Endothelial cell of umbilical vein (primary cell): ENCODE measurements at places on chromosomes 13 and 19. TPM values are rescaled to one million over a fixed set of nuclear protein-coding genes. Genes with fewer than 3 reads are reported as not detected.
A peak's percentile ranks its signal among the peaks of the same experiment; 100 is the strongest.

DNA sequence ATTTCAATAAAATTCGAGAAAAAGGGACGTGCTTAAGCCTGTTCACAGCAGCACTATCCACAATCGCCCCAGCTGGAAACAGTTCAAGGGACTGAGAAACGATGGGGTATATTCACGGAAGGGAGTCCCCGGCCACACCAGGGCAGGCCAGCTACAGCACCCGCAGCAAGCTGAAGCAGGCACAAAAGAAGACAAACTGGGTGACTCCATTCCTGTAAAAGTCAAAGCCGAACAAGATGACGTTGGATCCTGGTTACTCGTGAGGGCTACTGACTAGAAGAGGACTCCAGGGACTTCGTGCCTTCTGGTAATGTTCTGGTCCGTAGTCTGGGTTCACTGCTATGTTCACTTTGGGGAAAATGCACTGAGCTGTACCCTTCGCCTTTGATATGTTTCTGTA, 57.6 kb downstream of the COL4A1 start:
- no peaks in the 10 kb centered on the region for H3K36me3 ChIP-seq
- H3K4me1 ChIP-seq = peaks cover 38% of the 10 kb centered on the region
- H3K4me3 ChIP-seq = no peak overlapping the region
- DNase-seq = no peak
- no peak overlapping the region for H3K27ac ChIP-seq

- peaks cover 20% of the 10 kb centered on the region for H3K4me1 ChIP-seq
- no peak overlapping the region for H3K4me3 ChIP-seq
- DNase-seq = no peak
- no peaks in the 10 kb centered on the region for H3K36me3 ChIP-seq
- H3K27ac ChIP-seq = no peak overlapping the region
- H3K27me3 ChIP-seq = no peaks in the 10 kb centered on the region
Observed at GRCh38 chr13:107421951-107422350, 793.4 kb downstream of the LIG4 start.

DNA sequence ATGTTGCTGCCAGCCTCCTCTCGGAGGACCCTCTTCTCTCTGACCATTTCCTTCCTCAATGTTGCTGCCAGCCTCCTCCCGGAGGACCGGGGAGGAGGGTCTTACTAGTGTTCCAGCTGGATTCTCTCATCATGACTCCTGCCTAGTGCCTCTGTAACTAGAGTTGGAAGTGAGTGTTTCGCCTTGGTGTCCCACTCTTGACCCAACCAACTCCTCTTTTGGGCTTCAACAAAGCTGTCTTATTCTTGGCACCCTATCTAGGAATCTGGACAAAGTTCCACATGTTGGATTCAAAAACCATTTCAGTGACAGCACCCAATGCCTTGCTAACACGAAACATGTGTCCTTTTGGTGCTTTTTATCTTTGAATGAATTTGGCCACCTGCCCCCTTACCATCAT, 165.4 kb downstream of the GPC5 start:
- H3K27me3 ChIP-seq = no peaks in the 10 kb centered on the region
- H3K27ac ChIP-seq = no peak overlapping the region
- H3K36me3 ChIP-seq = no peaks in the 10 kb centered on the region
- no peak overlapping the region for H3K4me3 ChIP-seq

DNA sequence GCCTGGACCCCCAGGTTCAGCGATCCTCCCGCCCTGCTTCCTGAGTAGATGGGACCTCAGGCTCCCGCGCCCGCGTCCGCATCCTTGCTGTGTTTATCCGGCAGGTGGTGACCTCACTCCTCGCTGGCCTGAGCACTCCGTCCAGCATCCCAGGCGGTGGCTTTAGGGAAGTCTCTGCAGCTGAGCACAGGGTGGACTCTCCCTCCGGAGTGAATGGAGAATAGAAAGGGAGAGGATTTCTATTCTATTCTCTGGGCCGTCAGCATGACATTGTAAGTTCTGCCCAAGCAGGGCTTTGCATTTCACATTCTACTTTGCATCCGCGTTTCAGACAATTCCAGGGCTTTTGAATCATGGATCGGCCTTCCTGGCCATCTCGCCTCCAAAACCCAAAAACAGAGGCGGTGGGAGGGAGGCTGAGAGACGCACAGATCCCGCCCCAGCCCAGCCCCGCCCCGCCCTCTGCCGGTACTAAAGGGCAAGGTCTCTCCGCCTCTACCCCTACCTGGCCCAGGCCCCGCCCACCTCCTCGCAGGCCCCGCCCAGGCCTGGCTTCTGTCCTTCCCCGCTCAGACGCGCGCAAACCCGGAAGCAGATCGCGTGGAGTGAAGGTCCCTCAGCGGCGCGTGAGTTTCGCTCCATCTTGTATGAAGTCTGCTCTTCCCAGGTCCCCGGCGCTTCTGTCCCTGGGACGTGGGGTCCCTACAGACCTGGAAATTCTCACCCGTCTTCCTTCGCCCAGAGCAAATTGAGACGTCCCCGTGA, at the start of gene ZNF525:
TSS of gene ZNF525 (plus strand) at position 572 of the 765 bp plus-strand sequence. CDS start 6,577 bp downstream, outside the sequence.
- H3K27me3 ChIP-seq = no peaks in the 10 kb centered on the region
- peak within 1 kb of the TSS; percentile 53 for H3K4me3 ChIP-seq
- peak; percentile 67 for DNase-seq
- H3K27ac ChIP-seq = no peak within 1 kb of the TSS
- H3K36me3 ChIP-seq = no peaks in the 10 kb centered on the region

- no peaks in the 10 kb centered on the region for H3K4me1 ChIP-seq
- no peak overlapping the region for H3K4me3 ChIP-seq
- no peaks in the 10 kb centered on the region for H3K27me3 ChIP-seq
- no peak for DNase-seq
- H3K36me3 ChIP-seq = no peaks in the 10 kb centered on the region
Observed at GRCh38 chr13:37479916-37480315, 118.7 kb downstream of the POSTN start.

- H3K36me3 ChIP-seq = no peaks in the 10 kb centered on the region
- H3K4me3 ChIP-seq = no peak overlapping the region
- no peak overlapping the region for H3K27ac ChIP-seq
- no peaks in the 10 kb centered on the region for H3K4me1 ChIP-seq
- H3K27me3 ChIP-seq = peaks cover 37% of the 10 kb centered on the region
- no peak for DNase-seq
Observed at GRCh38 chr19:50315773-50316448, 13.3 kb downstream of the KCNC3 start.

DNA sequence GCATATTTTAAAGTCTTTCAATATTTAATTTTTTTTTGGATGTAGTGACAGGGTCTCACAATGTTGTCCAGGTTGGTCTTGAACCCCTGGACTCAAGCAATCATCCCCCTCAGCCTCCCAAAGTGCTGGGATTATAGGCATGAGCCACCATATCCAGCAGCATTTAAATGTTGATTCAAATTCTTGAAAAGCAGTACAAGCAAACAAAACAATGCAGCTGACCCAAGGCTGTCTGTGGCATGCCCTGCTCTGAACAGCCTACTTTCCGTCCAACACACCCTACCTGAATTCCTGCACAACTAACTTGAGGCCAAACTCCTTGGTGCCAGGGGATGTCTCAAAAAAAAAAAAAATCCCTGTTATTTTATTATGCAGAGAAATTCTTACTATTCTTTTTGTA, 23.0 kb downstream of the NEK5 start:
- H3K27me3 ChIP-seq = peaks cover 2% of the 10 kb centered on the region
- no peaks in the 10 kb centered on the region for H3K36me3 ChIP-seq
- H3K4me3 ChIP-seq = no peak overlapping the region
- DNase-seq = no peak
- no peak overlapping the region for H3K27ac ChIP-seq

DNA sequence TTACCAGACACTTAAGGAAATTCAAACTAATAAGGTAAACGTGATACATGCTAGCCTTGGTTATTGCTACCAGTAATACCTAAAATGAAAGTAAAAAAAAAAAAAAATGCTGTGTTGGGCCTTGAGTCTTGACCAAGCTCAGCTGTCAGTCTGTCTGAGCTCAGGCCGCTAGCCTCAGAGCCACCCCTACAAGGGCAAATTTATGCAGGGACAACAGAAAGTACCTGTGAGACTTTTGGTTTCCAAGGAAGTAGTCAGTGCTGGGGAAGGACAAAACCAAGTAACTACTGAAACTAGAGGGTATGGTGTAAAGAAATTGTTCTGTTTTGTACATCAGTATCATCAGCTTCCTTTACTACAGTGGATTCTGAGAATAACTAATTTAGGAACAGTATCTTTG, 134.3 kb upstream of the SLITRK5 start:
- no peaks in the 10 kb centered on the region for H3K36me3 ChIP-seq
- no peak overlapping the region for H3K27ac ChIP-seq
- H3K4me3 ChIP-seq = no peak overlapping the region
- H3K4me1 ChIP-seq = no peaks in the 10 kb centered on the region
- H3K27me3 ChIP-seq = no peaks in the 10 kb centered on the region

DNA sequence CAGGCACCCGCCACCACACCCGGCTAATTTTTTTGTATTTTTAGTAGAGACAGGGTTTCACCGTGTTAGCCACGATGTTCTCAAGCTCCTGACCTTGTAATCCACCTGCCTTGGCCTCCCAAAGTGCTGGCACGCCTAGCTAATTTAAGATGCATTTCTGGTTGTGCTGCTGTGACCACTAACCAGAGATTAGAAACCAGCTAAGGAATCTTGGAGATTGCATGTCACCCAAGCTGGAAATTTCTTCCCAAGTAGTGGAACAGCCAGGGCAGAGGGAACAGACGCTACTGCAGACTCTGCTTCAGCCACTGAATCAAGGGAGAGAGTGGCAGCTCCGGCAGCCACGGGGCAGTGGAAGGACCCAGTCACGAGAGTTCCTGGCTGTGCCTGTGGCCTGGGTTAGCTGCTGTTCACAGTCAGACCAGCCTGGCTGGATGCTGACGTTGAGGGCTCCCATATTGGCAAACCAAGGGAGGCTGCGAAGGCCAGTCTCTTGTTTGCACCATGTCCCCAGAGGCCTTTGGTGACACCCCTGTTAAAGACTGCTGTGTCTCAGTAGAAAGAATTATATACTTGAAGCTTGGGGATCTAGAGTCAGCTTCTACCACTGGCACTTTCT, 7.9 kb downstream of the TPM4 start:
- peaks cover 47% of the 10 kb centered on the region for H3K4me1 ChIP-seq
- H3K27ac ChIP-seq = no peak overlapping the region
- DNase-seq = no peak
- peaks cover 30% of the 10 kb centered on the region for H3K36me3 ChIP-seq
- no peak overlapping the region for H3K4me3 ChIP-seq
- no peaks in the 10 kb centered on the region for H3K27me3 ChIP-seq

GRCh38 chr19:3803114-3803888, 17.1 kb upstream of the MATK start:
- no peak for DNase-seq
- H3K4me1 ChIP-seq = no peaks in the 10 kb centered on the region
- H3K36me3 ChIP-seq = no peaks in the 10 kb centered on the region
- H3K4me3 ChIP-seq = no peak overlapping the region
- no peak overlapping the region for H3K27ac ChIP-seq

DNA sequence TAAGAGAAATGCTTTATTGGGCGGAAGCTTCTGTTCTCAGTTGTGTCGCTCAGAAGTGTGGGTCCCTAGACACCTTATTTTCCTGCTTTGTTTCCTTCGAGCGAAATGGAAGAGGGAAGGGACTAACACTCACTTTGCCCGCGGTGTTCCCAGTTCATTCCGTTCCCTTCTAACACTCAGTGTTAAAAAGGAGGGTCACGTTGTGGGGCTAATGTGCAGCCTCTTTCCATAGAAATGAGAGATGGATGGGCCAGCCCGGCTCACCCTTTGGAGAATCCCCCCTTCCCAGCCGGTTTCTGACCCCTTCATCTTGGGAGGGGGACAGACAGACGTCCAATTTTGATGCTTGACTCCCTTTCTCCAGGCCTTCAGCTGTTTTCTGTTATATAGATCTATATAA, 2.3 kb downstream of the ATP11A start:
- H3K4me3 ChIP-seq = peak overlapping the region; percentile 96
- H3K4me1 ChIP-seq = peaks cover 14% of the 10 kb centered on the region
- H3K36me3 ChIP-seq = no peaks in the 10 kb centered on the region

GRCh38 chr19:51780270-51780669, 14.7 kb upstream of the FPR3 start:
- no peaks in the 10 kb centered on the region for H3K36me3 ChIP-seq
- DNase-seq = no peak
- H3K27ac ChIP-seq = no peak overlapping the region
- H3K27me3 ChIP-seq = no peaks in the 10 kb centered on the region
- H3K4me1 ChIP-seq = no peaks in the 10 kb centered on the region

Gene CYP2A6
- not detected in 2 replicates for total RNA-seq

Gene RASIP1
- total RNA-seq = 82.1 and 83.1 TPM in 2 replicates

Gene SERP2
- 0.85 TPM in 1 of 2 replicates, not detected in the other for total RNA-seq

Gene MADCAM1
- 0.31 and 0.44 TPM in 2 replicates for total RNA-seq
